Stimulated activated CD8-positive, alpha-beta memory T cell treated with anti-CD3 and anti-CD28 coated beads, Interleukin-15, amount 100 ng/mL, for 24 hours (primary cell): ENCODE measurements at places on chromosomes 11 and 22.

- no peak for DNase-seq
Measured at GRCh38 chr11:64415996-64416728, 57.2 kb downstream of the RPS6KA4 start.

DNA sequence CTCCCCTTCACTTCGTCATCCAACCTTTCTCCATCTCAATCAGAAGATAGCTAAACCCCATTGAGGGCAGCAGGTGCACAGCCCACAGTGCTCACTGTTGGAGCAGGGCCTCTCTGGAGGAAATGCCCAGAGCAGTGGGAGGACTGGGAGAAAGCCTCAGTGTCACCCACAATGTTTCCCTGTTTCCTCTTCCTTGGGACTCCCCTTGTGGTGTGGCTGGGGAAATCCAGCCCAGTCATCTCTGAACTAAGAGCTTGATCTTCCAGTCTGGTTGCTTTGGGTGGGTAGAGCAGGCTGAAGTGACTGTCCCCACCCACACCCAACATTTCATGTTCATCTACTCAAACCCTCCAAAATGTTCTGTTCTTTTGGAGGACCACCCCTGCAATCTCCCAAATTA lies 29.8 kb upstream of the EED start:
- DNase-seq = peak; percentile 31

DNA sequence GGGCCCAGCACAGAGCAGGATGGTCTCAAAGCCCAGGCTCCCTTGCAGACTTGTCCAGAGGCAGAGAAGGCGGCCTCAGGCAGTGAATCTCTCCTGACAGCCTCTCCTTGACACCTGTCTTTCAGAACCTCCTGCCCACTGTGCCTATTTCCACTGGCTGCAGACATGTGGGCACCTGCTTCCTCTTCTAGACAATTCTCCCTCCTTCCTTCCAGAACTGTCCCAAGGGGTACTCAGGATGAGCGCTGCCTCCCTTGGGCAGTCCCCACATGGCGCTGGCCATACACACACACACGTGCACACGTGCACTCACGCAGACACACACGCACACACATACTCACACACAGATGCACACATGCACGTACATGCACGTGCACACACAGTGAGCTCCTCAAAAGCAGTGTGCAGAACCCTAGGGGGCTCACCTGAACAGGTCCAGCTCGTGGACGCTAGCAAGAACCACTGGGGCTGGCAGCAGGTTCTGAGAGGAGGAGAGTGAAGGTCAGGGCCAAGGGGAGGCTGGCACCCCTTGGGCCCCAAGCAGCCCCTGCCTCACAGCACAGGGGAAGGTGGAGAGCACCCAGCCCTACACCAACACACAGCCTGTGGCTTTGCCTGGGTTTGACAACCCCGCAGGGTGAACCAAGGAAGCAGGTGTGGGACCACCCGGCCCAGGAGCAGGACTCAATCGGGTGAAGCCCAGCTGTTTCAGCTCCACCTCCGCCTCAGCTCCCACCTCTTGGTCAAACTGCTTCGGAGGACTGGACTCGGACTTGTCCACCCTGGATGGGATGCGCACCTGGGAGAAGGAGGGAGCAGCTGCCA lies 8.1 kb upstream of the PLXNB2 start:
- no peak for DNase-seq

DNA sequence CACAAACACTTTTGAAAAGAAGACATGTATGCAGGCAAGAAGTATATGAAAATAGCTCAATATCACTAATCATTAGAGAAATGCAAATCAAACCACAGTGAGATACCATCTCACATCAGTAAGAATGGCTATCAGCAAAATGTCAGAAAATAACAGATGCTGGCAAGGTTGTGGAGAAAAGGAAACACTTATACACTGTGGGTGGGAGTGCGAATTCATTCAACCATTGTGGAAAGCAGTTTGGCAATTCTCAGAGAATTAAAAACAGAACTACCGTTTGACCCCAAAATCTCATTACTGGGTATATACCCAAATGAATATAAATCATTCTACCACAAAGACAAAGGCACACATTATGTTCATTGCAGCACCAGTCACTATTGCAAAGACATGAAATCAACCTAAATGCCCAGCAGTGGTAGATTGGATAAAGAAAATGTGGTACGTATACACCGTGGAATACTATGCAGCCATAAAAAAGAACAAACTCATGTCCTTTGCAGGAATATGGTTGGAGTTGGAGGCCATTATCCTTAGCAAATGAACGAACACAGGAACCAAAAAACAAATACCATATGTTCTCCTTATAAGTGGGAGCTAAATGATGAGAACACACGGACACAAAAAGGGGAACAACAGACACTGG lies 18.5 kb downstream of the MMP13 start:
- DNase-seq = no peak

DNA sequence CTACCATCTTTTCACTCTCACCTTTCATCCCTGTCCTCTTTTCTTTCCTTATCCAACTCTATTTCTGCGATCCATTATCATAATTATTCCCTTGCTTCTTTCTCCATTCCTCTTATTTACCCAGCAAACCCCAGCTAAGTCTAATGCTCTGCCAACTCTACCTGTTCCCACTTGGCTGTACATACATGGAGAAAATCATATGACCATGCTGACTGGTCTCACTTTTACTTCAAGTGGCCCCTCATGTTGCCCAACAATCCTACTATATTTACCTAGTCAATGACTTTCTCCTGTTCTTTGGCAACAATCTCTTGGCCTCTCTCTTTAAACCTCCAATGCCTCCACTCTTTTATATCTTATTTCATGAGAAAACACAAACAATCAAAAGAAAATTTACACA lies 94.1 kb downstream of the USP35 start:
- DNase-seq = no peak

- DNase-seq = no peak
Measured at GRCh38 chr11:67320011-67320410, 16.7 kb downstream of the SSH3 start.

- no peak for DNase-seq
Measured at GRCh38 chr11:76598426-76598839, 72.1 kb downstream of the LRRC32 start.

- no peak for DNase-seq
Measured at GRCh38 chr11:88281317-88281712, 56.2 kb downstream of the CTSC start.

GRCh38 chr11:10304495-10305261 lies at the start of gene ADM:
Gene ADM (plus strand): TSS chr11:10305073. CDS start chr11:10305701, 628 bp downstream.
- DNase-seq = no peak

DNA sequence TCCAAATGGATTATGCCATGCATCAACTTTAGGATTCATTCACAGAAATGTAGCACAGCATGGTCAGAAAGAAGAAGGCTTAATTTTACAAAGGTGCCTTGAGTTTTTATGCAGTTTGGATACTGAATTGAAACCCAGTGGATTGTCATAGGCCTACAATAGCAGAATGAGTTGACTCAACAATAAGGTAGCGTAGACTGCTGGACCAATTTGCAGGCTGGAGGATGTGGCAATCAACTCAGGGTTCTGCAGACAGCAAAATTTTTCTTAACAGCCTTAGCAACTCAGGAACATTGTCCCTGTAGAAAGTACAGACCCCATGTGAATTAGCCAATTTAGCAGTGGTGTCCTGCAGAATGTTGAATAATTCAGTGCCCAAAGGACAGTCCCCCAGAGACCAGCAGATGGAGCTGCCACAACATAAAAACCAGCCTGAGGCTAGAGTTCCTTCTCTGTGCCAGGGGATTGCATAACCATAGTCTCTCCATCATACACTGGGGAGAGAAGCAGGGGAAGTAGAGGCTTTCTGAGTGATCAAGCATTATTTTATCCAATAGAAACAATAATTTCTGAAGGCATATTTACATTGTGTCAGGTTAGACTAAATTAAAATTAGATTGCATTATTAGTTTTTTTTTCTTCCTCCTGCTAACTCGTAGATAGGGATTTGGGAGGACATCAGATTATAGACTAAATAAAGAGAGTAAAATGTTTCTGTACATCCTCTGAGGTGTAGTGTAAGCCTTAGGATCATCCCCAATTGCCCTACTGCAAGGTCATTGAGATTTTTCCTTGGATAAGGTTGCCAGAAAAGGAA lies 20.3 kb upstream of the MRPL17 start:
- no peak for DNase-seq

GRCh38 chr11:91158891-91159537 lies 936.2 kb upstream of the CHORDC1 start:
- no peak for DNase-seq

DNA sequence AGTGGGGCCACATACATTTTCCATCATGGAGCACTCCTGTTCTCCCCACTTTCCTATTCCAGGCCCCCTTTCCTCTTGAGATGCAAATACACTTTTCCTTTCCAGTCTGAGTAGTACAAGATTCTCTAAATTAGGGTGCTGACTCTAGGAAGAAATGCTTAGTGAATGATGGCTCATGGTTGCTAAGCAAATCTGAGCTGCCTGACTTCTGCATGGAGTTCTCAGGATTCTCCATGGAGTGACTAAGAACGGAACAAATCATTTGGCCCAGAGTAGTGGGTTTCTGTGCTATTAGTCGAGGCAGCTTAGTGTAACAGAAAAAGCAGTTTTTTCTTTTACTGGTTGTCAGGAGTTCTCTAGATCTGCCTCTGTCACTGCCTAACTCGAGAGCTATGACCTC lies 65.4 kb upstream of the NTM start:
- no peak for DNase-seq

GRCh38 chr11:27468995-27469695 lies 3.4 kb downstream of the LGR4 start:
- no peak for DNase-seq

GRCh38 chr11:111283945-111284481 lies 14.3 kb upstream of the POU2AF3 start:
- no peak for DNase-seq

DNA sequence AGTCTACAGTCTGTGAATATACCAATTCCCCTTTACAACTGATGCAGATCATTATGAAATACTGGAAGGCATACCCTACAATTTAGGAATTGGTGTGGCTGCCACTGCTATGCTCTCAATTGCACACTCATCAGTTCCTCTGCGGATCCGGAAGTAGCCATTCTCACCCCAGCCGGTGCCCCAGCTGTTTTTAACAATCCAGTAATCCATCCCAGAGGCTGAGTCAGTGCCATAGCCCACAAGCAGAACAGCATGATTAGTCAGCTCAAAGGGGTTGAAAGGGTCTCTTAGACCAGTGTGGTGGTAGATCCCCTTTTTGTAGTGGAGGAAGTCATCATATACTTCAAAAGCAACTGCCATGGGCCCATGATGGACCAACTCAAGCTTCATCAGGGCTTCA lies 43.6 kb downstream of the CTSC start:
- no peak for DNase-seq

- DNase-seq = no peak
Measured at GRCh38 chr22:19823191-19823901, 31.3 kb downstream of the GNB1L start.

DNA sequence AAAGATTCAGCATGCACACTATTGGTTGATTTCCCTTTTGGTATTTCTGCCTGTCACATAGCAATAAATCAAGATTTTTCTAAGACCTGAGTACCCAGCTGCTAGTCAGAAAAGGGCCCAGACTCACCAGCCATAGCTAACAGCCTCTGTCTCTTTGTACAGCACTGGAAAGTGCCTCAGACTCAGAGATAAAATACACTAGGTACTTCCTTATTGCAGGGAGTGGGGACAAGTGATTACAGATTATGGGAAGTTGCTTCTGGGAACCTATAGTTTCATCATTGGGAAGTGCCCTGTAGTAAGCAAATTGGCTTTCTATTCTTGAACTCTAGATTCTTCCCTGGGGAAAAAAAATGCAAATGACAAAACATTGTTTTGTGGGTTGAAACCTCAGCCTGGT lies at the start of gene CASP5:
TSS of gene CASP5 (minus strand) at position 166 of the 400 bp plus-strand sequence. CDS start at position 134, 32 bp downstream.
- no peak for DNase-seq

- DNase-seq = no peak
Measured at GRCh38 chr11:73968356-73968966, 14.2 kb downstream of the UCP2 start.

GRCh38 chr11:105156231-105156630 lies 16.7 kb upstream of the CARD18 start:
- no peak for DNase-seq

- no peak for DNase-seq
Measured at GRCh38 chr11:19691815-19692500, 20.7 kb upstream of the NAV2 start.

DNA sequence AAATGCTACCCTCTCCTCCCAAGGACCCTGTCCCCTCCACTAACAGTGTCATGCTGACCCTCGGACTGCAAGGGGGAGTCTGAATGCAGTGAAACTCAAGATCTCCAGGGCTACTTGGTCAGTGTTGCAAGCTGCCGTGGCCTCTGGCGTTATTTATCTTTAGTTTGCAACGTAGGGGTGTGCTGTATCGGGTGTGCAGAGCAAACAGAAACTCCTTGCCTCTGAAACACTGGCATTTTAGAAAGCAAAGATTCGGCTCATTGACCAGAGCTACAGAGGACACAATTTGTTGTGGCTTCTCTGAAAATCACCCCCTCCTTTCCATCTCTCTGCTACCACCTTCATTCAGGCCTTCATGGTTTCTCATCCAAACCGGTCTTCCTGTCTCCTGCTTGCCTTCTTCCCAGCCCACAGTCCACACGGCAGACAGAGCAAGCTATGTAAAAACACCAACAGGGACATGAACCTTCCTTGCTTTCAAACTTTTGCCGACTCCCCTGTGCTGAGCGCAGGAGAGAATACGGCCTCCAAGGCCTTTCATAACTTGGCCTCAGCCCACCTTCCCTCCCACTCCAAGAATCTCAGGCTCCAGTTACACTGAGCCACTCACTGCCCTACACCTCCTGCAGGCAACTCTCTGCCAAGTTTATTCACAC lies 14.9 kb downstream of the FZD4 start:
- DNase-seq = no peak

GRCh38 chr11:59550368-59550841 lies 39.1 kb downstream of the OR4D9 start:
- peak; percentile 68 for DNase-seq

- DNase-seq = no peak
Measured at GRCh38 chr22:27580311-27580897, 221.2 kb downstream of the MN1 start.

DNA sequence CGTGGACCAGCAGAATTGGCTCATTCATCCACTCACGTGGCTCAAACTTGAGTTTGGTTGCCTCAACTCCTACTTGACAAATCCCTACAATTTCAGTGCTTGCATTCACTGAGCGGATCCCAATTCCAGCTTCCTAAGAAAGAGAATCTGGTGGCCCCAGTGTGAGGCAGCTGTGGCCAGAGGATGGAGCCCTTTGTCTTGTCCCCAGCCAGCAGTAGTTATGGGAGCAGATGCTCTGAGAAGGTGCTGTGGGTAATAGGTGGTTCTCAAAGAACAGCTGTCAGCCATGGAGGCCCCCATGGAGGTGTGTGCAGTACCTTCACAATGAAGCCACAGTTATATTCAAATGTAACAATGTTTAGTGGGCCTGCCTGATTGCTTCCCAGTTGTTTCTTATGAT lies 39.3 kb downstream of the KREMEN1 start:
- no peak for DNase-seq

GRCh38 chr11:130858215-130858614 lies 58.1 kb downstream of the SNX19 start:
- no peak for DNase-seq

- DNase-seq = no peak
Measured at GRCh38 chr11:101617735-101618332, 34.0 kb upstream of the TRPC6 start.

GRCh38 chr11:62671236-62671607 lies 251 bp upstream of the UQCC3 start:
- DNase-seq = no peak
